ENCODE measurements at places on chromosomes 6 and 20.

GRCh38 chr6:83824388-83824801 is 28.8 kb upstream of the RIPPLY2 start:
- DNase-seq, result no peak

DNA sequence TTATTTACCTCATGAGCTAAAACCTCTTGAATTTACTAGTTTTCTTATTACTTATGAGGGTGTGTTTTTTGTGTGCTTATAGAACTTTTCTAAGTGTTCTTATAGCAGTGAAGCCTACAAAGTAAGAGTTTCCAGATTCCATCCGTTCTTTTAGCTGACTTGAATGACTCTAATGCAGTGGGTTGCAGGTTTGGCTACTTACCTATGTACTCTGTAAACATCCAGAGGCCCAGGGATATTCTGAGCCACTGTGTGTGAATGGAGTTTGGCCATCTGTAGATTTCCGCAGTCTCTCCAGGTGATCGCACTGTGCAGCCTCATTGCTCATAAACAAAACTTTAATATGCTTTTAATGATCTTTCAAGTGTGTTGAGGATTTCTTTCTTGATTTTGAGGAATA is 157.8 kb downstream of the MYO6 start:
- no peak for DNase-seq

GRCh38 chr6:67630146-67630545 is 1004.9 kb upstream of the ADGRB3 start:
- no peak for DNase-seq

- no peak for DNase-seq
Measured at GRCh38 chr6:37903351-37904340, 84.1 kb downstream of the ZFAND3 start.

- no peak for DNase-seq
Measured at GRCh38 chr6:123668965-123669591, 32.3 kb upstream of the TRDN start.

GRCh38 chr6:118896339-118897136 is 2.6 kb downstream of the ASF1A start:
- no peak for DNase-seq

DNA sequence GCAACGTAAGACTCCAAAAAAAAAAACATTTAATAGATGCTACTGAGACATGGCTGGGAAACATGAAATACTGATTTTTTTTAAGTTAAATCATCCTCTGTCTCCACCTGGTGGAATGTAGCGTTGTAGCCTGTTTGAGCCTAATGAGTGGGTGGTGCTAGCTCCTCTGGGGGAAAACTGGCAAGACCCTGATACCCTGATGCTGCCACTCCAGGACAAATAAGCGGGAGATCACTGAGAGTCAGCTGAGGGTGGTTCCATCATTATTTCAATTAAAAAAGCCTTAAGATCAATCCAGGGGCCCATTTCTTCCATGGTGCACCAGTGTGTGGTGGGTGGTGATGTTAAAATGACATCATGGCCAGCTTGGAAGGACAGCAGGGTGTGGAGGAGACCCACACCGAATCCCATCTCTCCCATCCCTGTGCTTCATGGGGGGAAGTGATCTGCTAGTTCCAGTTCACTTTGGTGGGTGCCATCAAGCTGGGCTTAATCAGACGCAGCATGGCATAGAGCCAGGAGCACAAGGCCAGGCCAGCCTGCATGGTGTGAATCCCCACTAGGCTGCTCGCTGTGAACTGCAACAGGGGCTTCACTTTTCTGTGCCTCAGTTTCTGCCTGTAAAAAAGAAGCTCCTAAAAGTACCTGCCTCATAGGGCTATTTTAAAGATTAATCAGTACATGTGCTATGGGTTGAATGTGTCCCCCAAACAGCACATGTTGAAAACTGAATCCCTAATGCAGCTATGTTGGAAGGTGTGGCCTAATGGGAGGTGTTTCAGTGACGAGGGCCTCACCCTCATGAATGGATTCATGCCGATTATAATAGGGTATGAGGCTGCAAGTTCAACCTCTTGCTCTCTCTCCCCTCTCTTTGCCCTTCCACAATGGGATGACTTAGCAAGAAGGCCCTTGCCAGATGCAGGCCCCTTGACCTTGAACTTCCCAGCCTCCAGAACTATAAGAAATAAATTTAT is 13.0 kb upstream of the MRPS10 start:
- no peak for DNase-seq

DNA sequence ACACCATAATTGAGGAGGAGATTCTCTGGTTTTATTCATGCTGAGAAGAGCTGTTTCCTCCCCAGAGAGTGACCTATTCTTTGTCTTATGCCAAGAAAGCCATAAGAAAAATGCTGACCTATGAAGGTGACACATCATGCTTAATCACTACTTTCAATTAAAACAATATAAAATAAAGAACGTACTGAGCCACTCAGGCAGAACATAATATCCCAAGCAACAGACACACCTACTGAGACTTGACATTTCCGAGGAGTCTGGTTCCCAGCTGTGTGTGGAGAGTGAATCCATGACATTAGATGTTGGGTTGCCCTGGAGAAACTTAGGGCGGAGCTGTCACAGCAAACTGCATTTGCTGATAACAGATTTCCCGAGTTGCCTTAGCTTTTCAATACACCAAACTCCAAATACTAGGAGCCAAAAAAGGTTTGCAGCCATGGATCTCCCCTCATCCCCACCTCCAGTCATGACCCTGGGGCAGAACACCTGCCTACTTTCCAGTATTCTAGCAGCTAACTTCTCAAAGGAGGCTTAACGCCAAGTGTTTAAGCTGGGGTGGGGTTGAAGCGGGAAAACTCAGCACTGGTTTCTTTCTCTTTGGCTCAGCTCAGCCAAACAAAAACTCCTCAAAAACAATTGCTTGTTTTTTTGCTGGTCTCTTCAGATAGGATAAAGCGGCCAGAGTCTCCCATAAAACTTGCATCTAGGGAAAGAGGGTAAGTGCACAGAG is 92.2 kb downstream of the BACH2 start:
- DNase-seq, result no peak

- peak; percentile 89 for DNase-seq
Measured at GRCh38 chr20:50186151-50186885, 4.3 kb upstream of the CEBPB start.

DNA sequence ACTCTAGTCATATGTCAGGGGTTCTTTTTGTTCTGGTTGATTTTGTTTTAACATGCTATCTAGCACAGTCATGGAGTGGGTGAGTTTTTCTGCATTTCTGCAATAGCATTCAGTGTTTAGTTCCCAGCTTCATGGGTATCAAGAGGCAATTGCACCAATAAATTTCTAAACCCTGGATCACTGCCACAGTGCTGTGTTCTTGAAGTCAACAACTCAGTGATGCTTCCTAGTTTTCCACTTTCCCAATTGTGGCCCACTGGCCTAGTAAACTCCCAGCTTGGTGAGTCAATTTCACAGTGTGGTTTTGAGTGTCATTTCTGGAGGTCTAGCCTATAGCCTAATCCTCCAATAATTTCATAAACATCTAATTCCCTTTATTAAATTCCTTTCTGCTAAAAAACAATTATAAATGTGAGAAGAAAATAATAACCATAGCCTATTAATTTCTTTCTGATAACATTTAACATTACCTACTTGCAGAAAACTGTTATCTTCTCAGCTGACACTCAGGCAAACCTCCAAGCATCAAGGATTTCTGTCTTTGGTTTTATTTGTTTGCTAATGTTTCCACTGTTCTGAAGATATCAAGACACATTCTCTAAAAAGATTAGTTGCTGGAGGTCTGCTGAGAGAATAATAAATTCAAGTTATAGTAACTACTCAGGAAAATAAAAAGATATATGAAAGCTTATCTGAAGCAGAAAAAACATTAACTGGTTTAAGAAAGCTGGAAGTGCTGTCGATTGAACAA is 89.9 kb downstream of the PDE7B start:
- no peak for DNase-seq

DNA sequence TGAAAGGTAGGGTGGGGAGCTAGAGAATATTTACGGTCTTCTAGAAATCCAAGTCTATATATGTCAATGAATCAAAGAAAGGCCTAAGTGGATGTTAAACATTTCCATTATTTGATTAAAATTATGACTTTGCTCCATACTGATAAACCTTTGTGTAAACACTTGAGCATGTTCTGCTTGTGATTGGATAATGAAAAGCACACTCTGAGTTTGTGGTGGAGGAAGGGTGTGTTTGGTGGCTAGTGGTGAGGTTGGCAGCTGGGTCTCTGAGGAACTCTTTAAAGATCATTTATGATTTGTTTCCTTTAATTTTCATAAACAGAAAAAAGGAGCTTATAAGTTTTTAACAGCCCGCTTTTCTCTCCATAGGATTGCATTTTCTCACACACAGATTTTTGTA is 84.7 kb downstream of the RFPL4B start:
- no peak for DNase-seq

- peak; percentile 74 for DNase-seq
Measured at GRCh38 chr20:47610247-47610944, 108.7 kb downstream of the NCOA3 start.

GRCh38 chr6:30804333-30804732 is 60.0 kb upstream of the IER3 start:
- no peak for DNase-seq

DNA sequence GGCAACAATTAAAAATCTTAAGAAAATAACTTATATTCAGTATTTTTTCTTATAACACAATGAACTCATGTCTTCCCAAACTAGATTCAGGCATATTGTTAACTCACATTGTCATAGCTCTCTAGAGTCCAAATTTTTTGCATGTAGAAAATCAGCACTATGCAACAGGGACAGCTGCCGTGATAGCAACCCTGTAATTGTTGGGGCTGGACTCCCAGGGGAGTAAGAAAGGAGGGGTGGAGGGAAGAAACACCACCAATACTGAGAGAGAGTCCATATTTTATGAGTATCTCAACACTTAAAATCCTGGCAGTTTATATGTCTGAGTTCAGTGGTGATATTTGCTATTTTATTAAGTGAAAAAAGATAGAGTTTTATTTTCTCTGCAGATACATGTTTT is 89.6 kb upstream of the HS3ST5 start:
- DNase-seq, result no peak

- no peak for DNase-seq
Measured at GRCh38 chr6:147643341-147644200, 135.1 kb downstream of the SAMD5 start.

GRCh38 chr6:118403036-118403435 is 145.1 kb upstream of the PLN start:
- DNase-seq, result no peak

GRCh38 chr6:79684876-79685275 is 53.7 kb downstream of the SH3BGRL2 start:
- no peak for DNase-seq

- no peak for DNase-seq
Measured at GRCh38 chr6:170236131-170236836, 54.6 kb downstream of the DLL1 start.

DNA sequence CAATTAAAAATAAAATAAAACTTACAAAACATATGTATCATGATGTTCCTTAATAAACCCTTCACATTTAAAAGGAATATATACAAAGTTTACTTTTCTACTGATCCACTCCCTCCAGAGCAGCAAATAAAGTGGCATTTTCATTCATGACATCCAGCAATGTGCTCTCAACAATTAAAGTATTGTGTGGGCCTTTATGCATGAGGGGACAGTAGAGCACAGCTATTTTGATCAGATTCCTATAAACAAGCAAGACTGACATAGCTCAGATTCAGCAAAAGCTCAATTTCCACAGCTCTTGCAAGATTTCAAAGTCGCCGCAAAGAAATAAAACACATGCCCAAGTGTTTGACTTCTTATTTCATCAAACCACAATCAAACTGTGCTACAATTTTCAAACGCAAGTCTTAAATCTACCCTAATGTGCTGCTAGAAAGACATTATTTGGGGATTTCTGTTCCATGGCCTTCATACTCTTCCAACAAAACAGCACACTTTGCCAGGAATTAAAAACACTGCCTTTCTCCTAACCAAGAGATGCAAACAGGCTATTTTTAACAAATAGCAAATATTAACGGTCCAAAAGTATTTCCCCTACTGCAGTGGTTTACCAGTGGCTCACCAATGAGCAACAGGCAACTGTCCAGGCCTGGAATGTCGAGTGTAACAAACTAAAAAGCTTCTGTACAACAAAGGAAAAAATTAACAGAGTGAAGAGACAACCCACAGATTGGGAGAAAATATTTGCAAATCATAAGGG is 52.3 kb downstream of the MBOAT1 start:
- DNase-seq, result no peak

DNA sequence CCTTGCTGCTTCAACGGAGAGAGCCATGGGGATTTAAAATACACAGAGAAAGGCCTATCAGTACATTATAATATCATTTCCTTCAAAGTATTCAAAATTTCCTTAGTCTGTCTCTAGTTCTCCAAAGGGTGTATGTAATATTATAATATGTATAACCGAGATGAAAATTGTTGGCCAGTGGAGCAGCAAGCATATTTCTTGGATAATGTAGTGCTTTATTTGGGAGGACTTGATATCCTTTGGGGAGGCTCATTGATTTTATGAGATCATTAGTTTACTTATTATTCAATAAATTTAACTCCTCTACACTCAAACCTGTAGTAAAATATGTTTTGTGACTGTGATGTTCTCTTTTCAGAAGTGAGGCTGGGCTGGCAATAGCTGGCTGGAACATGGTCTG is 802.9 kb upstream of the FLRT3 start:
- DNase-seq, result no peak

- DNase-seq, result no peak
Measured at GRCh38 chr20:35257175-35257909, 20.6 kb downstream of the MMP24OS start.

DNA sequence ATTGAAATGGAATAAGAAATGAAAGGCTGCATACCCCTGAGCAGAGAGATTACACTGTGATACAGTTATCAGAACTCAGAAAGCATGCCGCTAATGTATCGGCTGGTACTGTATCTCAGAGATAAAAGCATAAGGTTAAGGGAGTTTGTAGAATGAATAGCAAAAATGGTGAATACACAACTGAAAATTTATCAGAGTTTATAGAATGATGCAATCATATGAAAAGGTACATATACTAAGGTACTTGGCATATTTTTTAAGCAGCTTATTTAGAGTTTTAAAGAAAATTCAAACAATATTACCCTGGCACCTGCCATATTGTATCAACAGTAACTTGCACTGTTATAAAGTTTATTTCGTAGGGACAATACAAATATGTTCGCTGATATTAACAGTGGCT is 364.0 kb downstream of the PHF3 start:
- no peak for DNase-seq

DNA sequence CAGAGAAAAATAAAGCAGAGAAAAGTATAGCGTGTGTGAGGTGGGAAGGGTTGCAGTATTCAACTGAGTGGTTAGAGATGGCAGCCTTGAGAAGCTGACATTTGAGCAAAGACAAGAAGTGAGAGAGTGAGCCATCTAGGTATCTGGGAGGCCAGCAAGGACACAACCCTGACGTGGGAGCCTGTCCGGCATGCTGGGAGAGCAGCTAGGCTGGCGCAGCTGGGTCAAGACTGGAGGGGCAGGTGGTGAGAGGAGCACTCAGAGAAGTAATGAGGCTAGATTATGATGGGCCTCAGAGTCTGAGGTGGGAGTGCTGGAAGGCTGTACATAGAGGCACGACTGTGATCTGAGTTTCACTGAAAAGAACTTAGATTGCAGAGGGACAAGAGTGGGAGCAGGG is 12.9 kb downstream of the TTPAL start:
- DNase-seq, result no peak
